ENCODE measurements at places on chromosomes 5 and 9. TPM values are rescaled to one million over a fixed set of nuclear protein-coding genes. Genes with fewer than 3 reads are reported as not detected.

GRCh38 chr5:181170237-181170825 lies 22.9 kb downstream of the OR2V2 start:
- no peak for DNase-seq

- no peak for DNase-seq
Measured at GRCh38 chr9:89558196-89558899, 46.5 kb upstream of the GADD45G start.

- DNase-seq = no peak
Measured at GRCh38 chr9:21862871-21863270, 60.4 kb downstream of the MTAP start.

DNA sequence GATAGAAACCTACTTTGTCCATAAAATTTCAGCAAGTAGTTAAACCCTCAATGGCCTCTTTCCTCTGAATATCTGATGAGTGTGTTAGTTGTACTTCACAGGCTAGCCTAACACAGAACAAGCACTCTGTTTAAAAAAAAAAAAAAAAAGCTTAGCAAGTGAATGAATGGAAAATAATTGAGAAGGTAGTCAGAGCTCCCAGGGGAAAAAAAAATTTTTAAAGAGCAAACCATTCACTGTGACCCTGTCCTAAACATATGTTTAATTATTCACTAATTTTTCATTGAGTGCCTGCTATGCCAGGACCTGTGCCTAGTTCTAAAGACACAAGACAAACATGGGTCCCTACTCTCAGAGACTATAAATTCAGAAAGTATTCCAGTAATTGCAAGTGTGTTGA lies 69.3 kb downstream of the SH3RF2 start:
- no peak for DNase-seq

GRCh38 chr5:153974131-153974812 lies 64.4 kb downstream of the FAM114A2 start:
- DNase-seq = peak; percentile 25

AHRR gene
- total RNA-seq = 2.9 TPM

C7 gene
- not detected for total RNA-seq

GRCh38 chr5:143657647-143658285 lies 154.2 kb upstream of the HMHB1 start:
- DNase-seq = no peak

GRCh38 chr9:130667120-130667435 lies 2.7 kb downstream of the PRDM12 start:
- no peak for DNase-seq

LCN1 gene
- not detected for total RNA-seq

FST gene
- total RNA-seq = 507 TPM

LTC4S gene
- 0.50 TPM for total RNA-seq

GRCh38 chr5:127176769-127177168 lies 103.5 kb upstream of the C5orf63 start:
- no peak for DNase-seq

GRCh38 chr5:91104062-91104448 lies 279.1 kb downstream of the ARRDC3 start:
- no peak for DNase-seq

GRCh38 chr9:27088981-27089380 lies 20.0 kb upstream of the TEK start:
- DNase-seq = no peak

GRCh38 chr5:38825494-38825893 lies 20.3 kb upstream of the OSMR start:
- no peak for DNase-seq

IRX2 gene
- 69.0 TPM for total RNA-seq

GRCh38 chr5:16857635-16858034 lies 78.5 kb downstream of the MYO10 start:
- DNase-seq = no peak

GRCh38 chr5:139708877-139709581 lies 60.9 kb downstream of the CXXC5 start:
- DNase-seq = no peak

DNA sequence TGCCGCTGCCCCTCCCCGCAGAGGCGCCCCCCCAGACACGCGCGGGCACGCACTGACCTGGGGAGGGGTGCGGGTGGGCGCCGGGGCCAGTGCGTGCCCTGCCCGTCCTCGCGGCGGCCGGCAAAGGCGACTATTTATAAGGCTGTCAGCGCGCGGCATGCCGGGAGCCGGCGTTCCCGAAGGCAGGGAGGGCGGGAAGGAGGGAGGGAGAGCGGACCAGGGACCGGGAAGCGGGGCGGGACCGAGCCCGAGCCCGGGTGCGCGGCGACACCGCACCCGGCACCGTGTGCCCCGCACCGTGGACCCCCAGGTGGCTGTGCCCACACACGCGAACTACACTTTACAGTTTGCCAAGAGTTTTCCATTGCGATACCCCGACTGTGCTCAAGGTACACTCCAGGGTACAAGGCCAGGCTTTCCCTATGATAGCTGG lies at the start of gene AK1:
Gene AK1, minus strand, starts transcription at position 110 of the 433 bp plus-strand sequence. CDS start 3,058 bp downstream, outside the sequence.
- peak; percentile 34 for DNase-seq

AMACR gene
- 7.1 TPM for total RNA-seq

DNA sequence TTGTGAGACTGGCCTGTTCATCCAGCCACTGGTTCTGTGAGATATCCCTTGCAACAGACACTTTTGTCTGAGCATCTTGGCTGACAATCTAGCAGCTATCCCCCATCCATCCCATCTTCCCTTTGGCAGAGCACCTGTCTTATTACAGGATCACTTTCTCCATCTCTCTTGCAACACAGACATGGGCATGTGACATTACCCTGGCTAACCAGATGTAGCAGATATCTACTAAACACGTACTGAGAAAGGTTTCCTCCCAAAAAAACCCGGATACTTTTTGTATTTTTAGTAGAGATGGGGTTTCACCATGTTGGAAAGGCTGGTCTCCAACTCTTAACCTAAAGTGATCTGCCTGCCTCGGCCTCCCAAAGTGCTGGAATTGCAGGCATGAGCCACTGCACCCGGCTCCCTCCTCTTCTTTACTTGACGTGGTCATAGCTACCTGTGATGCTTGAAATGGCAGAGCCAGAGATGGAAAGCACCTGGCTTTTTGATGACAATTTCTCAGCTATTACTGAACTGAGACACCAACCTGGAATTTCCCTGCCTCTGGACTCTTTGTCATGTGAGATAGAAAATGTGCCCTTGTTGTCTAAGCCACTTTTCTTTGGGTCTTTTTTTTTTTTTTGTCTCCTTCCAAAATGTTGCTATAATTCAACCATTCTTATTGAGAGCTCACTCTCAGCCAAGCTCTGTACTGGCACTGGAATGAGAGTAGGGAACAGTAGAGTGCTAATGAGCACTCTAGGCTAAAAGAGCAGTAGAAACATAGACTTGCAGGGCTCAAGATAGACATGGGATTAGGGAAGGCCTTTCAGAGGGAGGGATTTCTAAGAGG lies 32.6 kb downstream of the FNBP1 start:
- peak; percentile 39 for DNase-seq

GRCh38 chr5:180313677-180314505 lies 22.0 kb upstream of the MAPK9 start:
- no peak for DNase-seq

C8G gene
- total RNA-seq = not detected

- DNase-seq = peak; percentile 2
Measured at GRCh38 chr9:3136686-3137346, 292.9 kb upstream of the PUM3 start.
